ENCODE measurements at places on chromosomes 11 and 22.

DNA sequence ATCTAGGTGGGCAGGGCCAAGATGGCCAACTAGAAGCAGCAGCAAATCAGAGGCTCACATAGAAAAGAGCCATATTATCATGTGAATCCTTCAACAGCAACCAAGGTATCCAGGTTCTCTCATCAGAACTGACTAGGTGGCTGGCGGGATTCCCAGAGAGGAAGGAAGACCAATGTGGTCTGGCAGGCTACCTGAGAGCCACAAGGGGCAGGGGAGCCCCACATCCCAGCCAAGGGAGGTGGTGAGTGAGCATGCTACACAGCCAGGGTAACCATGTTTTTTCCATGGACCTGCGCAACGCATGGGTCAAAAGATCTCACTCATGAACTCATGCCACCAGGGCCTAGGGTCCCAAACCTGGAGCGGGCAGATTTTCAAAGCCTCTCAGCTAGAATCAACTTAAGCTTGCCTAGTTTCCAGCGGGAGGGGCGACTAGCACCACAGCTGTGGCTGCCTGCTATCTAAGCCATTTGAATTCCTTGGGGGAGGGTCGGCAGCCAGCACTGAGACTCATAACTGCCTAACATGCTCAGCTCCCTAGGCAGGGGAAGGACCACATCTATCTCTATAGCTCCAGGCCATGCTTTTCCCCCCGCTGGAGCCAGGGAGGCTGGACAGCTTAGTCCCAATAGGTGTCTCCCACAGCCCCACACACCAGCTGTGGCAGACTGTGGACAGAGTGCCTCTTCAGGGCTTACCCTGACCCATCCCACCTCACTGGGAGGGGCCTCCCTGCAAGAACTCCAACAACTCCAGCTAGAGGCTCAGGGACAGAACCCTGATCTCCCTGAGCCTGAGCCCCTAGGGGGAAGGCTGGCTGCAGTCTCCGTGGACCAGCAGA lies 28.7 kb upstream of the CASP12 start:
- no peak overlapping the region for H3K4me3 ChIP-seq
- no peak overlapping the region for H3K27ac ChIP-seq
- H3K4me1 ChIP-seq = peaks cover 13% of the 10 kb centered on the region
- no peaks in the 10 kb centered on the region for H3K27me3 ChIP-seq
- H3K36me3 ChIP-seq = no peaks in the 10 kb centered on the region

GRCh38 chr11:95443386-95443785 lies 212.4 kb upstream of the SESN3 start:
- H3K27me3 ChIP-seq = no peaks in the 10 kb centered on the region
- no peak overlapping the region for H3K27ac ChIP-seq
- peaks cover 9% of the 10 kb centered on the region for H3K4me1 ChIP-seq
- no peak overlapping the region for H3K4me3 ChIP-seq

DNA sequence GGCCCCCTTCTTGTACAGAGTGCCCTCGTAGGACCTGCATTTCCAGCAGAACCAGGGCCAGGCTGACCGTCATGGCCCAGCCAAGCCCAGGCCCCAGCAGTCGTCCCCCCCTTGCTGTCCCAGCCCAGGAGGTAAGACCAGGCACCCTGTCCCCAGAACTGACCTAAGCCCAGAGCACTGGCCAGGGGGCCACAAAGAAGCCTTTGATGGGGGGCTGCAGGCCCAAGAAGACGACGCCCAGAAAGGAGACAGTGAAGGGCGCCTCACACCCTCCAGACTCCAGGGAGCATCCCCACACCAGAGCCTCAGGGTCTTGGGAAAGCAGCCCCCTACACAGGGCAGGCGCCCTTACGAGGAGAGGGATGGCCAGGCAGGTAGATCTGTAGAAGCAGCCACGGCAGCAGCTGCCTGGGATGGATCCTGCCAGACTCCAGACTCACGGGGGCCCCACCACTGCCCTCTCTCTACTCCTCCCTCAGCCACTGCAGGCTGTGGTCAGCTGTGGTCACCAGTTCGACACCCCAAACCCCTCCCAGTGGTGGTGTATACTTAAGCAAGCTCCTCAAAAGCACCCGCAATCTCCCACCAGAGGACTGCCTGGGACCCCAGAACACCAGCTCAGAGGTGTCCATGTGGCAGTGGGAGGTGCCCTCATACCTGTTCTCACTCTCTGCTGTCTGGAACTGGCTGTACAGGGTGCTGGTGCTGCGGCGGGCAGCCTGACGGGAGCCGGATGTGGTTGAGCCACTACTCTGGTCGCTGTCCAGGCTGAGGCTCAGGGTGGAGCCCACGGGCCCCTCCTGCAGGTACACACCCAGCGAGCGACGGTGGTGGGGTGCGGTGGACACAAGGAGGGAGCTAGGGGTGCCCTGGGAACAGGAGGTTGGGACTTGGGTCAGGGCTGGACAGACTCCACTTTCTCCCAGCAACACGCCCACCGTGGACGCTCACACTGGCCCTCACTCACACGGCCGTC lies 27.0 kb downstream of the SBF1 start:
- H3K27me3 ChIP-seq = no peaks in the 10 kb centered on the region
- H3K4me3 ChIP-seq = no peak overlapping the region
- peak overlapping the region; percentile 85 for H3K27ac ChIP-seq

GRCh38 chr11:93570759-93571413 lies 27.7 kb upstream of the SMCO4 start:
- H3K27me3 ChIP-seq = peaks cover 3% of the 10 kb centered on the region
- no peak overlapping the region for H3K4me3 ChIP-seq
- H3K4me1 ChIP-seq = no peaks in the 10 kb centered on the region
- H3K27ac ChIP-seq = no peak overlapping the region
- no peak for DNase-seq
- H3K36me3 ChIP-seq = no peaks in the 10 kb centered on the region

DNA sequence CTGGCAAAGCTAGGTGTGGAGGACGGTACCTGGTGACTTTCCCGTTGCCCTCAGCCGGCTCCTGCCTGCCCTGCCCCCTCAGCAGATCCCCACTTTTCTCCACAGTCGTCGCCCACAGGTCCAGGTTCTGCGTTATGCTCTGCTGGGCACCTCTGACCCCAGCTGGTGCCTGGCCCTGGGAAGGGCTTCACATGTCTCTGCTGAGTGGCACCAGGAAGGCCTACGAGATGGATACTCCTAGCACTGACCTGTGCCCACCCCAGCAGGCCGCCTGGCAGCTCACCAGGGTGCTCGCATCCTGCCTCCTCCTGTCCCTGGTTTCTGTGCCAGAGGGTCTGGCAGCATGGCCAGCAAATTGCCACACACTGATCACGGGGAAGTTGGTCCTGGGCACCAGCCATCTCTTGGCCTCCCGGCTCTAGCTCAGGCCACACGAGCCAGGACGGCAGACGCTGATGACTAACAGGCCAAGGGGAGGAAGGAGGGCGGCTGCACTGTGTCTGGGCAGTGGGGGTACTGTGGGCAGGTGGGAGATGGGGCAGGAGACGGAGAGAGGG lies 13.8 kb downstream of the CARS1 start:
- H3K36me3 ChIP-seq = peaks cover 6% of the 10 kb centered on the region
- no peak for DNase-seq
- H3K4me3 ChIP-seq = no peak overlapping the region
- no peak overlapping the region for H3K27ac ChIP-seq
- H3K27me3 ChIP-seq = no peaks in the 10 kb centered on the region

GRCh38 chr11:122172352-122173073 lies 56.5 kb upstream of the BLID start:
- H3K4me1 ChIP-seq = no peaks in the 10 kb centered on the region
- peaks cover 7% of the 10 kb centered on the region for H3K27me3 ChIP-seq
- H3K36me3 ChIP-seq = no peaks in the 10 kb centered on the region
- H3K4me3 ChIP-seq = no peak overlapping the region
- no peak overlapping the region for H3K27ac ChIP-seq

DNA sequence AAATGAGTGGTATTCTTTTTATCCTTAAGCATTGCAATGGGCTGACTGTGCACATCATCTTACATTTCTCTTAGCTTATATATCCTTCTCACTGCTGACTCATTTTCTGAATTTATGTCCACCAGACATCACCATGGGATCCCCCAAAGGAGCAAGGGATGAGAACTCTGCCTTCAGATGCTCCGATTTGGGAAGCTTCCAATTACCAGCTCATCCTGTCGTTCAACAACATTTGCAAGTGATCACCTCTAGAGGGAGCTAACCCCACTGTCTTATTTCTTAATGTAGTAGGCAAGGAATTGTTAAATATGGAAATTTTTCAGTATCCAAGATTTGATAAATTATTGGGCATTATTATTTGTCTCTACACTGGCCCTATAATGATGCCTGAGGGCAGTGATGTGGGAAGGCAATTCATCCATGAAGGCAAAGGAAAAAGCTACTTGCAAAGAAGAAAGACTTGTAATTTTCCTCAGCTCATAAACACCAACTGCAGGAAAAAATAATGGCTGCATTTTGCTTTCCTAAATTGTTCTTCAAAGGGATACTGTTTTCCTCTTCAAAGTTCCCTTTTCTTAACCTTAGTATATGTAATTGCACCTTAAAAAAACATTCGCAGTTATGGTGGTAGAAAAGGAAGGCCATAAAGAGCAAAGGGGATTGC lies 102.4 kb upstream of the FSHB start:
- no peaks in the 10 kb centered on the region for H3K4me1 ChIP-seq
- H3K4me3 ChIP-seq = no peak overlapping the region
- H3K27me3 ChIP-seq = no peaks in the 10 kb centered on the region

DNA sequence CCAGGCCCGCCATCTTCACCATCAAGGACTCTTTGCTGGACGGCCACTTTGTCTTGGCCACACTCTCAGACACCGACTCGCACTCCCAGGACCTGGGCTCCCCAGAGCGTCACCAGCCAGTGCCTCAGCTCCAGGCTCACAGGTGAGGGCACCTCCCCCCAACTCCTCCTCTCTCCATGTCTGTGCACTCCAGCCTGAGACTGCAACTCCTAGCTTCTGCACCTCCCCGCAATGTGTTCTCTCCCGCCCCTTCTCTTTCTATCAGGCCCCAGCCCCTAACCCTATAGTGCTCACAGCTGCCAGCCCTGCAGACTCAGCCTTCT lies 4.4 kb downstream of the RAD9A start:
- no peaks in the 10 kb centered on the region for H3K27me3 ChIP-seq
- no peak overlapping the region for H3K4me3 ChIP-seq
- peak overlapping the region; percentile 93 for H3K27ac ChIP-seq
- H3K36me3 ChIP-seq = peaks cover 3% of the 10 kb centered on the region
- DNase-seq = no peak
- H3K4me1 ChIP-seq = peaks cover 22% of the 10 kb centered on the region

DNA sequence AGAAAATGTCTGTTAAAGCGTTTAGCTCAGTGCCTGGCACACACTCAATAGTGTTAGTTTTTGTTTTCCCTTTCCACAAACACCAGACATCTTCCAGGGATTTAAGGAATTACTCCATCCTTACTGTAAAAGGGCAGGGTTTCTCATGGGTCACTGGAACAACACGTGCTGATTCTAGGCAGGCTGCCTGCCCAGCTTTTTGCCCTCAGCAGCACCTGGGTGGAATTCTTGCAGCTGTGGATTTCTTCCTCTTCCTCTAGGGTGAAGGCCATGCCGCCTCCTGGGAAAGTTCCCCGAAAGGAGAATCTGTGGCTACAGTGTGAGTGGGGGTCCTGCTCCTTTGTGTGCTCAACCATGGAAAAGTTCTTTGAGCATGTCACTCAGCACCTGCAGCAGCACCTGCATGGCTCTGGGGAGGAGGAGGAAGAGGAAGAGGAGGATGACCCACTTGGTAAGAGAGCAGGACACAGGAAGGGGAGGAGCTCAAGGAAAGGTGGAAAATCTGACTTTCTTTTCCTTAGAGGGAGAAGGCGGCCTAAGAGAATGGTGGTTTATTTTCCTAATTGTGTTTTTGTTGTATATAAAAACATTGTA lies 5.4 kb downstream of the HINFP start:
- H3K36me3 ChIP-seq = peaks cover 3% of the 10 kb centered on the region
- H3K4me3 ChIP-seq = no peak overlapping the region
- DNase-seq = no peak
- no peaks in the 10 kb centered on the region for H3K27me3 ChIP-seq
- H3K4me1 ChIP-seq = peaks cover 14% of the 10 kb centered on the region

- H3K27ac ChIP-seq = no peak overlapping the region
- H3K4me1 ChIP-seq = no peaks in the 10 kb centered on the region
- H3K36me3 ChIP-seq = peaks cover 9% of the 10 kb centered on the region
- H3K4me3 ChIP-seq = no peak overlapping the region
- peaks cover 17% of the 10 kb centered on the region for H3K27me3 ChIP-seq
These were observed 115.4 kb downstream of the BRD1 start for GRCh38 chr22:49712195-49712791.

DNA sequence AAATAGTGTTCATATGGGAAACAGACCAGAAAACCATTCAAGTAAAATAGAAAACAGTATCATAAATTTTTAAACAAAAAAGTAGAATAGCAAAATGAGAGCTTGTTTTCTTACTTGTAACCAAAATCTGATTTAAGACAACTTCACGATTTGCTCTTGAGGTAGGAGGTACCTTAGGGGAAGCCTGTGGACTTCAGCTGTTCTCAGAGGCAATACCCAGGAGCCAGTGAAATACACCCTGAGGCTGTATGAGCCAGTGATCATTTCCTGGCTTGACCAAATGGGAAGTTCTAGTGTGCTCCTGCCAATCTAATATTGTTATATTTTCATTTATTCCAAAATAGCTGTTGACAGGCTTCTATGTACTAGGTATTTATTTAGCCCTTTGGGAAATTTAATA lies 104.8 kb downstream of the ARHGAP42 start:
- no peak overlapping the region for H3K4me3 ChIP-seq
- H3K27ac ChIP-seq = no peak overlapping the region
- no peak for DNase-seq
- H3K4me1 ChIP-seq = no peaks in the 10 kb centered on the region
- no peaks in the 10 kb centered on the region for H3K36me3 ChIP-seq

GRCh38 chr11:66744485-66745355 lies 15.7 kb upstream of the SPTBN2 start:
- peaks cover 6% of the 10 kb centered on the region for H3K36me3 ChIP-seq
- DNase-seq = peak; percentile 89
- peak overlapping the region; percentile 84 for H3K27ac ChIP-seq
- H3K27me3 ChIP-seq = no peaks in the 10 kb centered on the region
- H3K4me3 ChIP-seq = peak overlapping the region; percentile 93
- H3K4me1 ChIP-seq = peaks cover 6% of the 10 kb centered on the region

DNA sequence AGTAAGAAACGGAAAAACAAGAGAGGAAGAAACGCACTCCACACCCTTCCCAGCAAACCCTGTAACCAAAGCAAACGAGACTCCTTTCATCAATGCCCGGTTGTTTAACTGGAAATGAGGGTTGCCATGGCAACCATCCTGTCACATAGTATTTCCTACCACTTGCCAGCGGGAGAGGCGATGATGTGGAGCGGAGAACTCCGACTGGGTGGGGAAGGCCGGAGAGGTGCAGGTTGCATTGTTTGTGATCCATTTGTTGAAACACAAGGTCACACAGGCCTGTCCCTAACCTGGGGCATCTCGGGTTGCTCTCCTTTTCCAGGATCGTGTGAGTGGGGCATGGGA lies 609.9 kb downstream of the BUD13 start:
- H3K27ac ChIP-seq = no peak overlapping the region
- H3K27me3 ChIP-seq = peaks cover 10% of the 10 kb centered on the region
- no peak overlapping the region for H3K4me3 ChIP-seq
- H3K36me3 ChIP-seq = no peaks in the 10 kb centered on the region

Data from naive thymus-derived CD8-positive, alpha-beta T cell (primary cell).